NCI-H1048 (cell line): ENCODE measurements at places on chromosomes 5 and 9.

GRCh38 chr9:99181621-99182020 is 40.1 kb downstream of the ALG2 start:
- no peak for DNase-seq

DNA sequence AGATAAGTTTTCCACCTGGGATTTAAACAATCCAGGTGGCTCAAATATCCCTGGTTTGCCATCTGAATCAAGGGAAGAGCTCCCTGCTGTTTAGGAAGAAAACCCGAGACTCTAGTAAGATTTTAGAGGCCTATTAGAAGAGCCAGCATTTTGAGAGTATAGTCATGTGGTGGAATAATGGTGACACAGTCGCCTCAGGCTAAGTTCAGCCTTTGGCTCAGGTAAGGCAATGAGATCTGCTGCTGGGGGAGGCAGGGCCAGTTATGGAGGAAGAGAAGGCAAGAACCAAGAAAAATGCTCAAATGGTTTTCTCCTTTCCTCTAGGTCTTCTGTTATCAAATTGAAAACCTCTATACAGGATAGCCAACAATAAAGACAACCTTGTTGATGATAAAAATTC is 16.2 kb downstream of the RAD1 start:
- DNase-seq: no peak

DNA sequence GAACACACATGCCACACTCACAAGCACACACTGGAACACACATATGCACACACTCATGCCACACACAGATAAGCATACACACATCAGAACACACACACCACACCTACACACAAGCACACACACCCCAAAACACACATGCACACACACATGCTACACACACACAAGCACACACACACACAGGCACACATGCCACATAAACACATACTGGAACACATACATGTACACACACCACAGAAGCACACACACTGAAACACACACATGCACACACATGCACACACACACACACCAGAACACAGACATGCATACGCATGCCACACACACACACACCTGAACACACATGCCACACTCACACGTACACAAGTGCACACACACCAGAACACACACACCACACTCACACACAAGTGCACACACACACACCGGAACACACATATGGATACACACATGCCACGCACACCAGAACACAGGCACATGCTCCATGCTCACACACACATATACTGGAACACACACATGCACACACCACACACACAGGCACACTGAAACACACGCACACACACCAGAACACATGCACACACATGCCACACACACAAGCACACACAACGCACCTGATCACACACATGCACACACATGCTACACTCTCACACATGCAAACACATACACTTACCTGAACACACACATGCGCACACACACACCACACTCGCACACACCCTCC is 78.0 kb upstream of the IRX4 start:
- no peak for DNase-seq

GRCh38 chr5:155050384-155051019 is 36.9 kb downstream of the KIF4B start:
- DNase-seq: peak; percentile 26

DNA sequence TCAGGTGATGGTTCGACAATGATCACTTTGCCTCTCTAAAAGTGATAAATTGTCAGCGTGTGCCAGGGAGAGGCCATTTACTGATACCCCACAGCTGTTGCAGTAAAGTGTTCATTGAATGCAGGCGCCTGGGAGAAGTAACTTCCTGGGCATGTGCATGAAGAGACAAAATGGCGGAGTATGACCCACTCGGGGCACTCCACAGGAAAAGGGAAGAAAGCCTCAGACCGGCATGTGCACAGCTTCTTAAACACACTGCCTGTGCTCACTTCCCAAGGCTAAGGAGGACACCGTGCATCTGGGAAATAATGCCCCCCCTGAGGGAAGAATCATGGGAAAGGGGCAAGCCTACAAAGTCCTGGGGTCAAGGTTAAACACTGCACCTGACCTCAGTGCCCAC is 329.5 kb downstream of the ICE1 start:
- DNase-seq: no peak

DNA sequence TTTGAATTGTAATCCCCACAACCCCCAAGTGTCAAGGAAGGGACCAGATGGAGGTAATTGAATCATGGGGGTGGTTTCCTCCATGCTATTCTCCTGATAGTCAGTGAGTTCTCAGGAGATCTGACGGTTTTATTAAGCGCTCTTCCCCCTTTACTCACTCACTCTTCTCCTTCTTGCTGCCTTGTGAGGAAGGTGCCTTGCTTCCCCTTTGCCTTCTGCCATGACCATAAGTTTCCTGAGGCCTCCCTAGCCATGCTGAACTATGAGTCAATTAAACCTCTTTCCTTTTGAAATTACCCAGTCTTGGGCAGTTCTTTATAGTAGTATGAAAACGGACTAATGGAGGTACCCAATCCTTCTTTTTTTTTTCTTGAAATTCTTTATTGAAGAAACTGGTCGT is 2.2 kb upstream of the CEP120 start:
- DNase-seq: no peak

DNA sequence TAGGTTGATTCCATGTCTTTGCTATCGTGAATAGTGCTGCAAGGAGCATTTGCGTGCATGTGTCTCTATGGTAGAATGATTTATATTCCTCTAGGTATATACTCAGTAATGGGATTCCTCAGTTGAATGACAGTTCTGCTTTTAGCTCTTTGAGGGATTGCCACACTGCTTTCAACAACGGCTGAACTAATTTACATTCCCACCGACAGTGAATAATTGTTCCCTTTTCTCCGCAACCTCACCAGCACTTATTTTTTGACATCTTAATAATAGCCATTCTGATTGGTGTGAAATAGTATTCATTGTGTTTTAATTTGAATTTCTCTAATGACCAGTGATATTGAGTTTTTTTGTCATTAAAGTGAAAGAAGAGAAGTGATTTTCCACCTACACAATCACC is 18.5 kb downstream of the IFNA5 start:
- no peak for DNase-seq

- DNase-seq: no peak
These were observed 382.9 kb downstream of the MAT2B start for GRCh38 chr5:163888366-163888765.

GRCh38 chr5:76380346-76381066 is 22.6 kb upstream of the IQGAP2 start:
- DNase-seq: no peak

DNA sequence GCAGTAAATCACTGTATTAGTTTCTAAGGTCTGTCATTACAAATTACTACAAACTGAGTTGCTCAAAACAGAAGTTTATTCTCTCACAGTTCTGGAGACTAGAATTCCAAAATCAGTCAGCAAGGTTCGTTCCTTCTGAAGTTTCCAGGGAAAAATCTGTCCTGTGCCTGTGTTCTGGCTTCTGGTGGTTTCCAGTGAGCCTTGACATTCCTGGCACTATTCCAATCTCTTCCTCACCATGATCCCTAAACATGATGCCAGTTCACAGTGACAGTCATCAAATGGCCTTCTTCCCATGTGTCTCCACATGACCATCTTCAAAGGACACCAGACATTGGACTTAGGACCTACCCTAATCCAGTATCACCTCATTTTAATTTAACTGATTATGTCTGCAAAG is 351.4 kb downstream of the PLK2 start:
- DNase-seq: no peak

DNA sequence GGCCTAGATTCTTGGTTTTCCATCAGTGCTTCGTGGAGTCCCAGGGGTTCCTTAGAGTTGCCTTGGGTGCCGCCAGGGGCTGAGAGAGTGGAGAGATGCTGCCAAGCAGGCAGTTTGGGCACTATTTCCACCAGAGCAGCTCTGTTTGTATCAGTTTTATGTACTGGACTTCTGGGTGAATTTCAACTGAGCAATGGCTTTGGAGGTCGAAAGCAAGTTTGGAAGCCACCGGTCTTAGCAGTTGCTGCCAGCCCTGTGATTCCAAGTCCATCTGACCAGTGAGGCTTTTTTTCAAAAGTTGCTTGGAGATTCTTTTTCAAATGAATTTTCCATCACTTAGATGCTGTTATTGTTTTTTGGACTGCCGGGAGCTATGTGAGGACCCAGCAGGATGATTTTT is 68.5 kb downstream of the ANGPTL2 start:
- DNase-seq: no peak
